ENCODE measurements at places on chromosomes 4 and X. TPM values are rescaled to one million over a fixed set of nuclear protein-coding genes. Genes with fewer than 3 reads are reported as not detected.

The USP51 gene
- 2.0 TPM for total RNA-seq

The YY2 gene
- 1.8 TPM for total RNA-seq

The ZNF827 gene
- 16.6 TPM for total RNA-seq

The SOWAHB gene
- total RNA-seq = 23.3 TPM

The RAB33A gene
- total RNA-seq = 3.2 TPM

The AR gene
- total RNA-seq = 0.25 TPM

The UGT2A1 gene
- total RNA-seq = not detected

DNA sequence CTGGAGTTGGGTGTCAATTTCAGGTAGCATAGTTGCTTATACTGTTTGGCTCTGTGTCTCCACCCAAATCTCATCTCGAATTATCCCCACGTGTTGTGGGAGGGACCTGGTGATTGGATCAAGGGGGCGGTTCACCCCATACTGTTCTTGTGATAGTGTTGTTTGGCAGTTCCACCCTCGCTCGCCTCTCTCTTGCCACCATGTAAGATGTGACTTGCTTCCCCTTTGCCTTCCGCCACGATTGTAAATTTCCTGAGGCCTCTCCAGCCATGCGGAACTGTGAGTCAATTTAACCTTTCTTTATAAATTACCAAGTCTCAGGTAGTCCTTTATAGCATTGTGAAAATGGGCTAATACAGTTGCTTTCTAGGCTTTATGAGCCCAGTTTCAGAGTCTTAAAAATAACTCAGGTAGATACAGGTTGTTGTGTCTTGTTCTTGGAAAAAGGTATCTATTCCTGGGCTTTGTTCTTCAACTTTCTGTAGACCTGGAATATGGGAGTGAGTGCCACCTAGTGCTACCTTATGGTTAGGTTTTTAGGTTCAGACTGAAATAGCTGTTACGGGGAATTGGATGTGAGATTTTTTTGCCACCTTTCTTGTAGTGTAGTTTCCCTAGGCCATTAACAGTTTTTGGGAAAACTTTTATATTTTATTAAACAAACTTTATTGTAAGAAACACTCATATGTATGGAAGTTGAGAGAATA, 15.6 kb downstream of the PGK1 start:
- DNase-seq = no peak

DNA sequence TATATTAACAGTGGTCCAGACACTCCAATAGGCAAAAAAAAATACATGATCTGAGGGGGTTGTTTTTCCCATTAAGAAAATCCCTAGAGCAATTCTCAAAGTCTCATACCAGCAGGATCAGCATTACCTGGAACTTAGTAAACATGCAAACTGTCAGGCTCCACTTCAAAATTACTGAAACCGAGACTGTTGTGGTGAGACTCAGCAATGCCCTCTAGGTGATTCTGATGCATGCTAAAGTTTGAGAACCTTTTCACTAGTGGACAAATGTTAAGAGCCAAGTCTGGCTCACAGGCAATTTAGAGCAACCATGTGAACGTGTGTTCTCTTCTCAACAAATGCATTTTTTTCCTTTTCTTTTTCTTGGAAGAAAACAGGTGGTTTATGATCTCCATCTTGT, 30.2 kb downstream of the NEK1 start:
- DNase-seq = no peak

GRCh38 chrX:109679820-109680219, 53.2 kb downstream of the ACSL4 start:
- no peak for DNase-seq

GRCh38 chr4:8307714-8308113, 38.2 kb downstream of the HTRA3 start:
- DNase-seq = no peak

- no peak for DNase-seq
These were observed 94.9 kb upstream of the PJA1 start for GRCh38 chrX:69260169-69260568.

DNA sequence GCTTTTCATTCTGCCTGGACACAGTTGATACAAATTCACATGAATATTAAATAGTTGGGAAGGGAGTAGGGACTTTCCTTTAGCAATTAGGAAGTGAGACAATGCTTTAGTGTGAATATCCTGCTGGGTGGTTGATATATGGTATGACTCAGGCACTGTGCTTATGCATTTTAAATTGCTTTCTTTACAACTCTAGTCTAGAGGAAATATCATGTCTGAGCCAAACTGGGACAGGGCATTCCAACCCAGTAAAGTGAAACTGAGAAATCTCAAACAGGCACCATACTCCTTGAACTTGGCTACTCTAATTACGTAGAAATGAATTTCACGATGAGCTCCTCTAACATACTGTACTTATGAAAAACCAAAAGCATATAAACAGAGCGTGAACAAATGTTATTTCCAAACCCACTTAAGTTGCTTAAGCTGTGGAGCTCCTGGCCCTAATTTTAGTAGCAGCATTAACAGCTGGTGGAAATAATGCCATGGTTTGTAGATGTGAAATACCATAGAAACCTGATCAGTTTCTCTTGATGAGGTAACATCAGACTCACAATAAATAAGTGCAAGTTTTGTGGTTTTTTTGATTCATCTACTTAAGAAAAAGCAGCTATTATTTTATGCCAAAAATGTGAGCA, 242.9 kb upstream of the GK2 start:
- DNase-seq = no peak

- DNase-seq = no peak
These were observed 366.6 kb downstream of the GASK1B start for GRCh38 chr4:157806184-157806583.

GRCh38 chr4:57055886-57056285, 54.3 kb downstream of the IGFBP7 start:
- no peak for DNase-seq
